Type B pancreatic cell (in vitro differentiated cells): ENCODE measurements at places on chromosomes 7 and 10. TPM values are rescaled to one million over a fixed set of nuclear protein-coding genes. Genes with fewer than 3 reads are reported as not detected.

DNA sequence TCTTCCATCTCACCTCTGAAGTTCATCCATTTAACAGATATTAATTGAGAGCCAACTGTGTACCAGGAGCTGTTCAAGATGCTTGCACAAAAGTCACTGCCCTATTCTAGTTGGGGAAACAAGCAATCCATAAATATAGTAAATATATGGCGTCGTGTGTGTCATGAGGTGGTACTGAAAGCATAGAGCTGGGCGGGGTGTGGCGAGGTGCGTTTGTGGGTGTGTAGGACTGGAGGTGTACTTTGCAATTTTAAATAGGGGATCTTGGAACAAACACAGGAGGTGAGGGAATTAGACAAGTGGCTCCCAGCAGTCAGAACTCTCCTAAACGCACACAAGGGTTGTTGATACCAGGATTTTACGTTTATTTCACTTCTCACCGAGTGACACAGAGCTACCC is 490 bp upstream of the ZNF239 start:
- peak overlapping the region; percentile 91 for H3K4me3 ChIP-seq
- H3K36me3 ChIP-seq: peaks cover 10% of the 10 kb centered on the region
- H3K27ac ChIP-seq: no peak overlapping the region
- peaks cover 19% of the 10 kb centered on the region for H3K4me1 ChIP-seq
- H3K27me3 ChIP-seq: peaks cover 54% of the 10 kb centered on the region
- no peak for DNase-seq

DNA sequence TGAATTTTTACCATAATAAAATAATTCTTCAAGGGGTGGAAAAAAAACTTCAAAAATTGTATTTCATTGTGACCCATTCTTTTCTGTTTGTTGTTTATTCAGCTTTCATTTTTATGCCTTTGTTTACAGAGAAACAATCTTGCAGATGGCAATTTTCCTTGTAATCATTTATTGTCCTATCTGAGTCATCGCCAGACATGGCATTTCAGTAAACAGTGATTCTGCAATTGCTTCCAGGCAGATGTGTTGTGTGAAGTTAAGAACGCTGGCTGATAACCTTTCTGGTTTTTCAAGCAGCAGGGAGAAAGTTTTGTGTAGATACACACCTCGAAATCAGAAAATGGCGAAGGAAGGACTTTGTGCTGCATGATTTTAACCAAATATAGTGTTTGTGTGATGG is 80.7 kb upstream of the RPA3 start:
- no peak for DNase-seq
- H3K4me1 ChIP-seq: peaks cover 9% of the 10 kb centered on the region
- peak overlapping the region; percentile 35 for H3K27ac ChIP-seq
- H3K27me3 ChIP-seq: no peaks in the 10 kb centered on the region
- H3K36me3 ChIP-seq: peaks cover 5% of the 10 kb centered on the region
- H3K4me3 ChIP-seq: no peak overlapping the region

DNA sequence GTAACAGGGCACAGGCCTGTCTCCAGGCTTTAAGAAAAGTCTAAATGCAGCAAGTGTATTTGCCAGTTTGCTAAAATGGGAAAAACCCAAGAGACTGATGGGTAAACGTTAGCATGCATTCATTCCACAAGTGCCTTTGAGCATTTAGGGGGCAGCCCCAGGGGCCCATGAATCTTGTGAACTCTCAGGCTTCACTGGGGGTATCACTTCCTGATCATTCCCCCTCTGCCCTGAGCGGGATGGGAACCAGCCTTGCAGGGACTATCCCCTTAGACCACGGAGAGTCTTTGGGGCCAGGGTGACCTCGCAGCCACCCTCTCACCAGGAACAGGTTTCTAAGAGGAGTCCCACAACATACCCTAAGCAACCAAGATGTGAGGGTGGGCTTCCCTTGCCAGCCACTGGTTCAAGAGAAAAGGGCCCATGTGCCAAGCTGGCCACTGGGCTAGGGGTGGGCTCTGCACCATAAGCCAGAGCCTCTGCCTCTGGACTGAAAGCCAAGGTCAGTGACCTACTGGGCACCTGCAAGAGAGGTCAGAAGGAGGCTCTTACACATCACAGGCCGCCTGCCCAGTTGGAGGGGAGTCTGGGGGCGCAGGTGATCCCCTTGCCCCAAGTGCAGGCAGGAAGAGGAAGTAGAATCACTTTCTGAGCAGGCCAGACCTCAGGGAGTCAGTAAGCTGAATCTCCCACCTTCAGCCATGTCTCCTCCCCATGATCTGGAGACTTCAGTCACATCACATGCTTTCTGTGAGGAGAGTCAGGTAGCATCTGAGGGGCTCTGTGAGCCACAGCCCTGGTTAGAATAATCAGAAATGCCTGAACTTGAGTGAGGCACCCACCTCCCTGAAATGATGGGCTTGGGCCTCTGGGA is 75.0 kb downstream of the C10orf105 start:
- H3K36me3 ChIP-seq: no peaks in the 10 kb centered on the region
- H3K27ac ChIP-seq: no peak overlapping the region
- H3K4me3 ChIP-seq: no peak overlapping the region
- peaks cover 13% of the 10 kb centered on the region for H3K4me1 ChIP-seq

DNA sequence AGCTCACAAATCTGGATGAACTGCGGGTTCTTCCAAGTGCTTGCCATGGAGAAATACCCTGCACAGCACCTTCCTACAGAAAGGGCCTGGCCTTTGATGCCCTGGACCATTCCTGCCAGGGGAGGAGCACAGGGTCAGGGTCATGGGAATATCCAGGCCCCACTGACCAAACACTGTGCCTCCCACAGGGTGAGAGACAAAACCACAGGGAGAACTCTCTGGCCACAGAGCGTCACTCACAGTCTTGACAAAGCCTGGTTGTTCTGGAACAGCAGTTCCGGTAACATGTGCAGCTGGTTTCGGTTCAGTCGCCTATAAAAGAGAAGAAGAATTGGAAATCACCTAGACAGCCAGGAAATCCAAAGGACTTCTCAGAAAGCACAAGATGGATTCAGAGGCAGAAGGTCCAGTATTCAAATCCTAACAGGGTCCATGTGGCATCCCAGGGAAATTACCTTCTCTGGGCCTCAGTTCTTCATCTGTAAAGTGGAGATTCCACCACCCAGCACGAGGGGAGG is 28.1 kb downstream of the SLIT1 start:
- no peaks in the 10 kb centered on the region for H3K36me3 ChIP-seq
- no peak for DNase-seq
- no peak overlapping the region for H3K4me3 ChIP-seq
- H3K4me1 ChIP-seq: peaks cover 12% of the 10 kb centered on the region

- no peak overlapping the region for H3K27ac ChIP-seq
- H3K27me3 ChIP-seq: peaks cover 53% of the 10 kb centered on the region
- peaks cover 3% of the 10 kb centered on the region for H3K36me3 ChIP-seq
- peak; percentile 68 for DNase-seq
- peaks cover 12% of the 10 kb centered on the region for H3K4me1 ChIP-seq
Measured at GRCh38 chr7:129434675-129435318, 565 bp downstream of the STRIP2 start.

Gene LYZL1
- total RNA-seq: not detected in 2 replicates

Gene MEST
- 489 and 572 TPM in 2 replicates for total RNA-seq
